AG10803 (cell line): ENCODE measurements at places on chromosomes 1 and 21.

- DNase-seq = no peak
Measured at GRCh38 chr1:212567638-212568037, 40.9 kb upstream of the ATF3 start.

GRCh38 chr21:31225713-31226112 lies 118.3 kb downstream of the TIAM1 start:
- no peak for DNase-seq

DNA sequence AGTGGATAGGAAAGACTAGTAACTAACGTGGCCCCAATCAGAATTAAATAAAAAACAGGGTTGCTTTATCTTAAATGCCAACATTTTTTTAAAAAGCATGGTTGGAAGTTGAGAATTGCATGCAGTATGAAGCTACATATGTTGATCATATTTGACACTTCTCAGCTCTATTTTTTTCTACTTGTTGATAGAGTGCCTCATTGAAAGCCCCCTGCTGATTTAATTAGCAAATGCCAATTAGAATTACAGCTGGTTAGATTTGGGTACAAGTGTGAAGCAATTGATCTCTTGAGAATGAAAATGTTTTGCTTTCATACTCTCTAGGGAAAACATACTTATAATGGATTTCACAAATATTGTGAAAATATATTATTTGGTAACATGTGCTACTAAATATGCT lies 40.5 kb downstream of the CHD1L start:
- no peak for DNase-seq

GRCh38 chr1:32878183-32878582 lies 7.5 kb upstream of the FNDC5 start:
- DNase-seq = peak; percentile 34

DNA sequence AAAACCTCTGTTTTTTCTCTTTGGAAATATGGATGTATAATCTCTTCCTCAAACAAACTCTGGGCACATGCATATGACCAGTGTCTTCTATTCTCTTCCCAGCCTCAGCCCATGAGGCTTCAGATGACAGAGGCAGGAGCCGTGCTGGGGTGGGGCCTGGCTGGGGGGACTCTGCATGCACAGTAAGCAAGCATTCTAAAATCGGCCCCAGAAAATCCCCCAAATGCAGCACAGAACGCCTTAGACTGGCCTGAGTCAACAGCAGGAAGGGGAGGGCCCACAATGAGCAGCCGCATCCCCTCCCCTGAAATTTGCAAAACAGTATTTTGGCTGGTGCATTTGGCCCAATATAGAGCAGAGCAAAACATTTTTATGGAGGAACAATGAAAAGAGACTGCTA lies 47.8 kb downstream of the ITPKB start:
- no peak for DNase-seq

GRCh38 chr1:54728027-54728426 lies 12.4 kb downstream of the TTC4 start:
- no peak for DNase-seq

DNA sequence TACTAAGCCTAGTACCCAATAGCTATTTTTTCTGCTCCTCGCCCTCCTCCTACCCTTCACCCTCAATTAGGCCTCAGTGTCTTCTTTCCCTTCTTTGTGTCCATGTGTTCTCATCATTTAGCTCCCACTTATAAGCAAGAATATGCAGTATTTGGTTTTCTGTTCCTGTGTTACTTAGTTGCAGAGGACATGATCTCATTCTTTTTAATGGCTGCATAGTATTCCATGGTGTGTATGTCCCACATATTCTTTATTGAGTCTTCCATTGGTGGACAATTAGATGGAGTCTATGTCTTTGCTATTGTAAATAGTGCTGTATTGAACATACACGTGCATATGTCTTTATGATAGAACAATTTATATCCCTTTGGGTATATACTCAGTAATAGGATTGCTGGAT lies 106.9 kb upstream of the NR5A2 start:
- no peak for DNase-seq

- DNase-seq = peak; percentile 92
Measured at GRCh38 chr21:29187944-29188343, 57.5 kb downstream of the MAP3K7CL start.

DNA sequence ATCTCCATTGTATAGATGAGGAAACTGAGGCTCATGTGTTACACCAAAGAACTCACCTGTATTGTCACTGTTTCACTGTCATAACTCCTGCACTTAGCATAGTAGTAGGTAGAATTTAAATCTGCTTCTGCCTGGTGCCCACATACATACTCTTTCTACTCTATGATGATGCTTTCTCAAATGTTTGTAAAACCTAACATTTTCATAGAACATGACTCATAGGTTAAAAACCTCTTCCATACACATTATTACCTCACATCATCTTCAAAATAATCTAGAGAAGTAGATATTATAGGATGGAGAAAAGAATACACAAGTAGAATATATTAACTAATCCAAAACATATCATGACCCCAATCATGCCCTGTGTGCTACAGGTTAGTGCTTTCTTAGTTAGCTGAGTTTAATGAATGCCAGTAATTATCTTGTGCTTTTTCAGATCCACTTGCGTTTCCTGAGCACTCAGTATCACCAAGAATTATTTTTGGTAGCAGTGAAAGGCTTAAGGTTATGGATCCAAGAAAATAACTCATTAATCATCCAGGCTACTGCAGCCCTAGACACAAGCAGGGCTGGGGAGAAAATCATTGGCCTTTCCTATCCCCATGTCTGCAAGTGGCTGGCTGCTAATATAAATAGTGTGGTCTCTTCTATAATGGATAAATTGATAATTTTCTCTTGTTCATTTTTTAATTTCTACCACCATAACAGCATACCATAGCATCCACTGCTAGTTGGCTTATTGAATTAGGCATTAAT lies 156.9 kb downstream of the LRRC40 start:
- DNase-seq = no peak

DNA sequence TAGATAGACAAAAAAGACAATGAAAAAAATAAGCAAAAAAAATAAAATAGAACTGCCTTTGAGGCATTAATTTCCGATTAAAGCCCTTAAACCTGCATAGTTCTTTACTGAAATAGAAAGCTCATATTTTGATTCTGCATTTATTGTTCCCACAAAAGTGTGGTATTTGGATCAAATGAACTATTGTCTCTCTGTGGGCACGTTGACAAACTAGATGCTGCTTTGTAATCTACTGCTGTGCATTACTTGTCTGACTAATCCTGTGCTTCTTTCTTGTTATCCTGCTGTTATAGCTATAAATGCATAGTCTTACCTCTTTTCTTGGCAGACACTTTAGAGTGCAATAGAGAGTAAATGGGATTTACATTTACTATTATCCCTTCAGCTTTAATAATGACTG lies 31.4 kb upstream of the SLC35D1 start:
- DNase-seq = no peak

GRCh38 chr1:223836586-223836985 lies 9.2 kb downstream of the TP53BP2 start:
- no peak for DNase-seq

DNA sequence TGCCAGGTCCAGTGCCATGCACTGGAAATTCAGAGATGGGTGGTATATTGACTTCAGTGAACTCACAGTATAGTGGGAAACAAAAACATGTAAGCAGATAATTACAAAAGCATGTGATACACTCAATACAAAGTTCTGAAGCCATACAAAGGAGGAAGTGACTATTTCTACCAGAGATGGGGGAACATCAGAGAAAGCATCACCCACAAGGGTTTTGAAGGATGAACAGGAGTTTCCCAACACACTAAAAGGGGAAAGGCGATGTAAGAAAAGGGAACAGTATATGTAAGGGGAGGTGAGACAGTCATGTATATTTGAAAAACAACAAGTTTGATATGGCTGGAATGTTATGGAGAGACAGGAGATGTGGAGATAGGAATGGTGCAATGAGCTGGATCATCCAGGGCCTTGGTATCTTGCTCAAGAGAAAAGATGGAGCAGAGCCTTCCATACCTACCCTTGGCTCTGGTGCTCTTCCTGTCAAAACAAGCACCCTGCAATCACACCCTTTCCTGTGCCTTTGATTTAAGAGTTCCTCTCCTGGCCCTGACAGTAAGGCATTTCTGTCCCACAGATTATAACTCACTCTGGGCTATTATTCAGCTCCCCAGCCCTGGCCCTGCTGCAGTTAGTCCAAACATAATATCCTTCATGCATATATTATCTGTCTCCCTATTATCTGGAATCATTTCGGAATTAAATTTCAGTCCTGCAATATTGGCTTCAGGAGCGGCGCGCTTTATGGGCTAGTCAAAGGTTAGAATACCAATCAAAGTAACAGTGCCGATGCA lies 60.5 kb downstream of the DMAP1 start:
- DNase-seq = no peak

GRCh38 chr1:203511930-203512329 lies 18.0 kb downstream of the OPTC start:
- DNase-seq = no peak

- no peak for DNase-seq
Measured at GRCh38 chr1:62800281-62800680, 16.3 kb downstream of the ATG4C start.

DNA sequence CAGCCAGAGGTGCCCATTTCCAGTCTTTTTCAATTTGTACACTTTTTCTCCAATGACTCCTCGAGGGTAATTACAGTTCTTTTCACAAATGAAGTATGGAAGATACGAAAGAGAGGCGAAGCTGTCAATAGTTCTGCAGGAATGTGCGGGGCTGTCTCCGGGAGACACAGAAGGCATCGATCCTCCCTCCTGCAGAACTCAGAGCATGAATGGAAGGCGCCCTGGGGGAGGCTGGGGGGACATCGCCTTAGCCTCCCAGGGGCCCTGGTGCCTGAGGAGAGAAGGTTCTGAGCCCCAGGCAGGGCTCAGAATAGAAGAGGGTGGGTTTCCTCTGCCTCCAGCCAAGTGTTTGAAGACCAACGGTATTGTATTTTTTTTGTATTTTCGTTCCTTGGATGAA lies 49.7 kb upstream of the GRIK3 start:
- DNase-seq = no peak

DNA sequence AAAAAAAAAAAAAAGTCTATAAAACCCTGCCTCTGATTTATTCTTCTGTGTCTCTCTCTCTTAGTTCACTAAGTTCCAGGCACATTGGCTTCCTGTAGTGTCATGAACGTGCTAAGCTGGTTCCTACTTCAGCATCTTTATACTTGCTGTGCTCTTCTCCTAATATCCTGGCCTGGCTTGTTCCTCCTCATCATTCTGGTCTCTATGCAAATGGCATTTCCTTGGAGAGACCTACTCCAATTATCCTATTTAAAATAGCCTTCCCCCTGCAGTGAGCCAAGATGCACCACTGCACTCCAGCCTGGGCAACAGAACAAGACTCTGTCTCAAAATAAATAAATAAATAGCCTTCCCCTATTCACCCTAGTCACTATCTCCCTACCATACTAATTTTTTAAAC lies 9.7 kb upstream of the CLCC1 start:
- DNase-seq = no peak

DNA sequence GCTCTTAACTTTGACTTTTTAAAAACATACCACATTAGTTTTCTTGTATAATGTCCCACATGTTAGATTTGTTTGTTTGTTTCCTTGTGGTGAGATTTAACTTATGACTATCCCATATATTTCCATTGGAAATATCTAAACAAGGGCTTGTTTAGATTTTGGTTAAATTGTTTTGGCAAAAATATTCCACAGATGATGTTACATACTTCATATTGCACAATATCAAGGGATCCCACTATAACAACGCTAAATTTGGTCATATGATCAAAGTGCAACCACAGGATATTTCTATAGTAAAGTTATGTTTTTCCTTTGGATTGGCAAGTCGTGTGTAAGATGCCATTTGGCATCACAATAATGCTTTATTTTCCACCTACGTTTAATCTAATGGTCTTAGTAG lies 396.7 kb downstream of the TGFB2 start:
- no peak for DNase-seq

DNA sequence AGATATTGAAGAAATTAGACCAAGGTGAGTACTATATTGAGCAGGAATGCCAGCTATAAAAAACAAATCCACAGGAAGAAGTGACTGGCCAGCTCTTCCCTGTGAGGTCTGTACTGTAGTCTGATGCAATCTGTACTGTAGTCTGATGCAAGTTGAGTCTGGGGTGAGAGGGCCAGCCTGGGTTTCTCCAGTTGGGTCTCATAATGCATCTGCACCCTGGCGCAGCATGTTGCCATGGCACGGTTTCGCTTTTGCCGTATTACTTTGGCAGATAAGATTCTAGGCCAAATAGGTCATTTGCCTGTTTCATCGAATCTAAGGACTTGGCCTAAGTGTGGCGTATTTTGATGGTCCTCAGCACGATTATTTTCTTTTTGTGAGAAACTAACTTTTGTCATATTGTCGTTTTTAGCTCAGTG lies 24.4 kb upstream of the PGD start:
- peak; percentile 31 for DNase-seq

GRCh38 chr21:43950481-43950880 lies 61.6 kb upstream of the TRAPPC10 start:
- no peak for DNase-seq

DNA sequence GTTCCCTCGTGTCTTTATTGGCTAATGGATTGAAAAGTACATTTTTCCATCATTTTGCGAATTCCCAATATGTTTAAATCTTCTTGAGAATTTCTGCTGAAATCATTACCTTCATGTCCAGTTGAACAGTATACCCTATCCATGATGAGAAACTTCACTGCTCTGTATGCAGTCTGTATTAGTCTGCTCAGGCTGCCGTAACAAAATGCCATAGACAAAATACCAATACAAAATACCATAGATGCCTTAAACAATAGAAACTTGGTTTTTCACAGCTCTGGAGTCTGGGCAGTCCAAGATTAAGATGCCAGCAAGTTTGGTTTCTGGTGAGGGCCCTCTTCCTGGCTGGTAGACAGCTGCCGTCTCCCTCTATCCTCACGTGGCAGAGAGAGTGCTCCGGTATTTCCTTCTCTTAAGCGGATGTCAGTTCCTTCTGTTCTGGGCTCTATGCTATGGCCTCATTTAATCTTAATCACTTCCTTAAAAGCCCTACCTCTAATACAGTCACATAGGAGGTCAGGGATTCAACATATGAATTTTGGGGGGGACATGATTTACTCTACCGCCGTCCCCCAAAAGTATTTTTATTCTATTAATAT lies 27.0 kb downstream of the CXADR start:
- DNase-seq = no peak

GRCh38 chr1:193677874-193678273 lies 491.5 kb upstream of the B3GALT2 start:
- no peak for DNase-seq

- no peak for DNase-seq
Measured at GRCh38 chr1:204633665-204634064, 51.9 kb downstream of the LRRN2 start.

- DNase-seq = peak; percentile 32
Measured at GRCh38 chr21:38938343-38938742, 132.6 kb downstream of the ETS2 start.

DNA sequence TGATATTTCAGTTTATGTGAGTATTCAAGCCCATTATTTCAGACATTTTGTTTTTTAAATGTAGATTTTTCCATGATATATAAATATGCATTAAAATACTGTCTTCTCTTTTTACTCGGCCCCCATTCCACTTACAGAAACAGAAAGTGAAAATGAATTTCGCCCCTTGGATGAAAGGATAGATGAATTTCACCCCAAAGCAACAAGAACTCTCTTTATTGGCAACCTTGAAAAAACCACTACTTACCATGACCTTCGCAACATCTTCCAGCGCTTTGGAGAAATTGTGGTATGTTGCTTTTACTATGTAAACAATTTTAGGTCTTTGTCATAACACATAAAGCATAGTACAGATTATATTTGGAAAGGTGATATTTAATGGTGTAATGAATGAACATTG lies 59.9 kb downstream of the ZBTB17 start:
- no peak for DNase-seq
